ENCODE measurements at places on chromosomes 3 and 15.

DNA sequence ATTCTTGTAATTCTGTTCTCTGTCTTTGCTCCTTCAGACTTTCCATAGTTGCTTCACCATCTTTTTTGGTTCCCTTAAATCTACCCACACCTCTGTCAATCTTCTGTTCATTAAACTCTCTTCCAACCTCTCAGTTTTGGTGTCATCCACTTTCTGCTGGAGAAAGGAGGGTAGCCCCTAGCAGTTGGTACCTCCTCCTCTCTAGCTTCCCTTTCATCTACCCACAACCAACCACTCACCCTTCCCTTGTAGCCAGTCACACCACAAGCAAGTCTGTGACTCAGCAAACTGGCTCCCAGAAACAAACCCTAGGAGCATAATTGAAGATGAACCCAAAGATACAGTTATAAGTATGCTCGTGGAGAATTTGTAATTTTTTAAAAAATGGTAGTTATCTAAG is 318.6 kb downstream of the FHIT start:
- no peak for DNase-seq

GRCh38 chr3:38985581-38985980 is 66.2 kb downstream of the SCN11A start:
- DNase-seq, result no peak

- DNase-seq, result no peak
Measured at GRCh38 chr3:105938806-105939205, 70.0 kb upstream of the CBLB start.

GRCh38 chr15:85047271-85047948 is 65.8 kb downstream of the PDE8A start:
- DNase-seq, result no peak

DNA sequence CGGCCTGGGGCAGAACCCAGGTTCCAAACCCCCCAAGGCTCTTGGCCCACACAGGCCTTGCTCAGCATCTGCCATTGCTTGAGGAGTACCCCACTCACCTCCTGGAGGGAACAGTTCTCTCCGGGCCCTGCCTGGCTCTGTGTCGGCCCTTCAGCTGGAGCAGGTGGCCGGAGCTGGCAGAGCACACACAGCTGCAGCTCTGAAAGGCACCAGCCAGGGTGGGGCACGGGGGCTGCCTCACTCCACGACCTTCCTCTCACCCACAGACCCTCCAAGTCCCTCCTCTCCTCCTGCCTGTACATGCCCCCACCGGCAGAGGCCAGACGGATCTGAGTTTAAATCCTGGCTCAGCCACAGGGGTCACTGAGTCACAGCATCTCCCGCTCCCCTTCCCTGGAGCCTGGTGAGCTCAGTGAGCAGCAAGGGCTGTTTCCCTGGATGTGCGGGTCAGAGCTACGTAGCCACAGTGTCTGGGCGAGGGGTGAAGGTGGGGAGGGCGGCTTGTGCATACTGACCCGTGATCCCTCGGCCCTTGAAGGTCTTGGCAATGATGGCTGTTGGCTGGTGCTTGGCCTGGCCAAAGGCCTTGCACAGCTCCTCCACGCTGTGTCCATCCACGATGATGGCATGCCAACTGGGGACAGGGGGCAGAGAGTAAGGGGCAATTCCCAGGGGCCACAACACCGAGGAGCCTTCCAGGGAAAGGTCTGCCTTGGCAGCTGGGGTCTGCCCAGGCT is 23.0 kb downstream of the TKT start:
- DNase-seq, result no peak

DNA sequence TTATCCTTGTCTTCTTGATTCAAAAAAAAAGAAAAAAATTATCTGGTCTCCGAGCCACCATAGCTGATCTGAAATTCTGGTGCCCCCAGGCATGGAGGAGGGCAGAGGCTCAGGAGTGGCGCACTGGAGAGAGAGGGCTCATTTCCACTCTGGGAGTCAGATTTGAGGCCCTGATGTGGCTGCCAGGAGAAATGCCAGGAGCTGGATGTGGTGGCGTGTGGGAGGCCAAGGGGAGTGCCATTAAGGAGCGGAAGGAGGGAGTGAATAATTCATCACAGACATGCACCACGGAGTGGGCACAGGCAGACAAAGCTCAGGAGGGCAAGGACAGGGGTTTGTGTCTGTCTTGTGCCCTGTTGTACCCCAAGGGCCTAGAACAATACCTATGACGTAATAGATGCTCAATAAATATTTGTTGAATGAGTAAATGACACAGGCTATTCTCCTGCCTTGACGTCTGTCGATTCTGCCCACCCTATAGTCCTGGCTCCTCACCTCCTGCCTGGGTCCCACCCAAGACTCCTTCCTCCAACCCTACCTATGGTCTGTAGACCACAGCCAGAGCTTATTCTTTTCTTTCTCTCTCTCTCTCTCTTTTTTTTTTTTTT is 12.0 kb upstream of the GRIP2 start:
- no peak for DNase-seq

GRCh38 chr3:16935781-16936180 is 51.0 kb downstream of the PLCL2 start:
- no peak for DNase-seq

DNA sequence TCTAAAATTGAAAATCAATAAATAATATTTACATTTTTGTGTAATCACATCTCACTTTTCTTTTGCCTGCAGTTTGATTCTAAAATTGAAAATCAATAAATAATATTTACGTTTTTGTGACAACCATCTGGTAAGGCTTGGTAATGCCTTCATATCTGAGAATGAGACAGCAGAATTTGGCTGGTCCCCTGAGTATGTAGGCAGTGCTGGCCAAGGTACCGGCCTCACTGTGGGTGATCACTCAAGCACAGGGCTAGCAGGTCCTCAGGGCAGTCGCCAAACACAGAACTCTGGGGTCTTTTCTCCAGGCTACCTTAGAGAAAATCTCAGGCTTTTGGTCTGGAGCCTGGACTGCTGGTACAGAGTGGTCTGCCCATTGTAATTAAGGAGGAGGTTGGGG is 26.2 kb downstream of the RTP3 start:
- DNase-seq, result no peak

DNA sequence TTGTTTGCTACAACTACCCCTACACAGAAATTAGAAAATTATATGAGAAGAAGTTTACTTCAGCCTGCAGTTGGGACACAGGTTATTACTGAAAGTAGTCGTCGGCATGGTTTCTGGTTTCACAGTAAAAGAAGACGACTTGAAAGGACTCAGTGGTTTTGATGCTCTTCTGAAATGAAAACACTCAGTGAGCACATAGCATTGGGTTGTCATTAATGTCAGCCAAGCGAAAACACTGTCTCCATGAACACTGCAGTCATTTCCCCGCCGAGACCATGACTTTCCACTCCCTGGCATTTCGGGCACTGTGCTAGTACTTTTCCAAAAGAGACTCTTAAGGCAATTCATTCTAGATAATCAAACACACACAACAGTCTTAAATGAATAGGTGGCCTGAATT is 69.2 kb upstream of the ICE2 start:
- DNase-seq, result peak; percentile 78

GRCh38 chr3:60752809-60753208 is 498.4 kb downstream of the FHIT start:
- no peak for DNase-seq

DNA sequence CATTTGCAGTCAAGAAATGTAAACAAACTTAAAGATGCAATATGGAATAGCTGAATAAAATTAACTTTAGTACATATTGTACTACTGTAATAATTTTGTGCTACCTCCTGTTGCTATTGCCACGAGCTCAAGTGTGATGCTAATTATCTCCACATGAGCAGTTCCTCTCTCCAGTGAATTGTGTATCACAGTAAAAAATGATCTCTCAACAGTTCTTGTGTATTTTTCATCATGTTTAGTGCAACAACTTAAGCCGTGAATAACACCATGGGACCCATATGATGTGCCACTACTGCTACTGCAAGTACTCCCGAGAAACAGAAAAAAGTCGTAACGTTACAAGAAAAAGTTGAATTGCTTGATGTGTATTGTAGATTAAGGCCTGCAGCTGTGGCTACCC is 12.4 kb downstream of the RIOX2 start:
- DNase-seq, result no peak

DNA sequence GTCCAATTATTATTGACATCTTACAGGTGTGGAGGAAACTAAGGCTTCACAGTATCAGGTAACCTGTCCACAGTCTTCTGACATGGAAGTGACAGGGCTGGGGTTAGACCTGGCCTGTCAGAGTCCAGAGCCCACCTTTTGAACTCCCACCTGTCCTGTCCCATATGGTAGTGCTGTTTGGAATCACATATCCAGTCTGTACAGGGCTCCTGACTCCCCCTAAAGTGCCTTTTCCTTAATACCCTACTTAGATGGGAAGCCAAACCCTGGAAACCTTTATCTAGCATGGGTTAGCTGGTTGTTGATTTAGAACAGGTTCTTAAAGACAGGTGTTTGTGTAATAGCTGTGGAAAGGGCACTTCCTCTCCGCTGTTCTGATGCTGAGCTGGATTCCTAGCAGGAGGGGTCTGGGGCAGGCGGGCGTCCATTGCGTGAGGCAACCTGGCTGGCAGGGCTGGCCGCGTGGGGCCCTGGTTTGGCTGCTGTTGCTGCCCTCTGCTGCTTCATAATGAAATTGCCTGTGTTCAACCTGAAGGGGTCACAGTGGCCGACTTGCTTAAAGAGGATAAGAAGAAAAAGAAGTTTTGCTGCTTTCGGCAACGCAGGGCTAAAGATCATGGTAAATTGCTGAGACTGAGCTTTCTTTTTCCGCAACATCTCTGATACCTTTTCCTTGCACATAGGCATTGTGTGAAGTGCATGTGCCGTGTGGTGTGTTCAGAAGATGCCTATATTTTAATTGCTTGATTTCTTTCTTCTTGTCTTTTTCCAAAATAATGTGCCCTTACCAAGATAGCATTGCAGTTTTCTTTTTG is 136.2 kb downstream of the CHDH start:
- DNase-seq, result peak; percentile 74

- DNase-seq, result peak; percentile 81
Measured at GRCh38 chr15:66774001-66774814, 72.2 kb downstream of the SMAD6 start.

- peak; percentile 76 for DNase-seq
Measured at GRCh38 chr15:79028411-79028964, 62.1 kb downstream of the RASGRF1 start.

DNA sequence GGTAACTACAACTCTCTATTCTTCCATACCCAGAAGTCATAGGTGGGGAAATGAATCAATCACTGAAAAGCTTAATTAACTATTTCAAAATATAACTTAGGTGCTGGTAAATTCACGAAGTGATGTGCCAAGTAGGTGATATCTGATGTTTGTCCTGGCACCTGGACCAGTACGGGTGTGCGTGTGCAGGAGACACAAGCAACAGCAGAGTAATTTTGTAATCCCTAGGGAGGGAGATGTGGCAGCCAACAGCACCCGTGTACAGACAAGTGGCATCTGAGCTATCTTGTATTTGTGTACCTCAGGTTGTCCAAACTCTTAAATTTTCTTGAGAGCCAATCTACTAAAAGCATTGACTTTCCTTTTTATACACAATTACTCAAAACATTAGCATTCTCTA is 22.8 kb downstream of the USF3 start:
- DNase-seq, result no peak

- DNase-seq, result no peak
Measured at GRCh38 chr3:126539558-126540250, 15.7 kb downstream of the CHST13 start.

- DNase-seq, result no peak
Measured at GRCh38 chr3:171385086-171385485, 75.1 kb downstream of the TNIK start.

DNA sequence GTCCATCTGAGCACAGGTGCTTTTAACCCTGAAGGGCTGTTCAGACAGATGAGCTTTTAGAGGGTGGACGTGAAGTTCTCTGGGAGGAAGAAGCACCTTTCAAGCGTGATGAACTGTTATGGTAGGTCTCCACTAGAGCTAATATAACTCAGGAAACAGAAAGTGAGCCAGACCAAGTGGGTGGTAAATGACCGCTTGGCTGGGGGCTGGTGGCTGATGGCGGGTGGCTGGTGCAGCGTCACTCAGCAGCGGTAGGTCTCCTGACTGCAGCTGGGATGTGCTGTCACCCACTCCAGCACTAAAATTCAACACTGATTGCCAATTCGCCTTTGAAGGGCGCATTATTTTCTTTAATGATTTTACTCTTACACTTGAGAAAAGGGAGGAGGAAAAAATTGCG is 31.2 kb upstream of the LACTB start:
- DNase-seq, result no peak

- DNase-seq, result no peak
Measured at GRCh38 chr3:129345971-129346370, 67.3 kb downstream of the HMCES start.

DNA sequence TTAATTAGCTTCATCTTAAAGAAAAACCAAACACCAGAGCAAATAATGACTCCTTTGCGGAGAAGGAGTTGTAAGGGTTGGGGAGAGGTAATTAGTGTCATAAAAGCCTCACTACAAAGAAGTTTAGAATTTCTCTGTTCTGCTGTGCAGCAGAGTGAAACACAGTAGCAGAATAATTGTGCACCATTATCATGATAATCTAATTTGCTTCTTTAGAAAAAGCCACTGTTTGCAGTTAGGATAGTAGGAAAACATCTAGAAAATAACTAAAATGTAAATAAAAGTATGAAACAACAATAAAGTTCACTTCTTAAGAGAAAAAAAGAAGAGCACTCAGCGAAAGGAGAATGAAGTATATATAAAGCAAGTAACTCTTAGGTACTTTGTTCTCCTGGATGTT is 5.5 kb downstream of the SHOX2 start:
- DNase-seq, result no peak

DNA sequence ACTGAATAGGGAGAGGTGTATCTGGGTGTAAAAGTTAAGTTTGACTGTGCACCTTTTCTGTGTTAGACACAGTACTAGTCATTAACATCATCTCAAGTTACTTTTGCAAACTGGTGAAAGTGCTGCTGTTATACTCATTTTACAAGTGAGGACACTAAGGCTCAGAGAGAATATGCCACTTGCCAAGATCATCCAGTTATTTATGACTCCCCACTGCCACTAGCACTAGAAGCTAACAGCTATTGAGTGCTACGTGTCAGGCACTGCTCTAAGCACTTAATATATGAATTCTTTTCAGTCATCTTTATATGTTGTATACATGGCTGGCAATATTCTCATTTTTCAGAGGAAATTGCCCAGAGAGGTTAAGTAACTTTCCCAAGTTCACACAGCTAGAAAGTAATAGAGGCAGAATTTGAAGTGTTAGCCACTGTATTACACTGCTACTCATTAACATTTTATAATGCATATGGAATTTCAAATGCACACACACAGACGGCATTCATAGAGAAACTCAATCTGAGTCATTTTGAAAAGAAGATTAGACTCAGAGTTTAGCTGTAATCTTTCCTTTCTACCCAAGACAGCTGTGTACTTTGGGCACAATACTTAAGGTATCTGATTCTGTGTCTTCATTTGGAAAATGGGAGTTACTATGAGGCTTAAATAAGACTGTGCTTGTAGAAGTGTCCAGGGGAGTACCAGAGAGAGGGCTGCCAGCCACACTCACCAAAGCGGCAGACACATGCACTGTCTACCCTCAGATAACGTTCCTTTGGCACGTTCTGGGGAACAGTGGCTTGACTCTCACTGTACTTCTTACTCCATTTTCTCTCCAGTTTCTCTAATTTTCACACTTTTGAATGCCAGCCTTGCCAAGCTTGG is 1.3 kb upstream of the MASP1 start:
- DNase-seq, result no peak

- no peak for DNase-seq
Measured at GRCh38 chr15:32007355-32007960, 22.9 kb upstream of the CHRNA7 start.

- DNase-seq, result no peak
Measured at GRCh38 chr15:65379986-65380385, 2.2 kb upstream of the IGDCC3 start.

- DNase-seq, result peak; percentile 44
Measured at GRCh38 chr15:88257311-88258092, 963 bp upstream of the NTRK3 start.

GRCh38 chr3:21902956-21903355 is 151.9 kb upstream of the ZNF385D start:
- no peak for DNase-seq

All from GM13977 (cell line).